Activated CD8-positive, alpha-beta T cell treated with anti-CD3 and anti-CD28 coated beads for 36 hours (primary cell): ENCODE measurements at places on chromosomes 5 and 9. TPM values are rescaled to one million over a fixed set of nuclear protein-coding genes. Genes with fewer than 3 reads are reported as not detected.

The COX7C gene
- 738 TPM for total RNA-seq

The MAMDC2 gene
- total RNA-seq = not detected

The PRELID2 gene
- 3.6 TPM for total RNA-seq

DNA sequence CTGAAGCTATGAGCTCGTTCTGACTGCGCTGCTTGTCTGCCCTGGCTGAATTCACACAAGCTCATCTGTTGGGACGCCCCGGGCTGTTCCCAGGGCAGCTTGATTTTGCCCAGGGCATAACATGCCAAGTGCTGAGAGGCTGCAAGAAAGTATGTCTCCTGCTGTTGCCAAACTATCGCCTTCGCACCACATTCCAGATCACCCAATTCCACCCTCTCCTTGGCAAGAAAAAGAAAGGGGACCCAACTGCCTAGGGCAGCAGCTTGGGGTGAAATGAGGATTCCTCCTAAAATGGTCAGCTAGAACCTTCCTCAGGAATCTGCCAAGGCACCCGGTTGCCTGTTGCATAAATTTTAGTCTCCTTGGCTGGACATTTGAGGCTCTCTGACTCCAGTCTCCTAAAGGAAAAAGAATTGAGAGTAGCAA is 21.2 kb downstream of the COL15A1 start:
- DNase-seq = no peak
- H3K36me3 ChIP-seq = no peaks in the 10 kb centered on the region
- no peak overlapping the region for H3K4me3 ChIP-seq
- no peak overlapping the region for H3K27ac ChIP-seq
- H3K27me3 ChIP-seq = peaks cover 3% of the 10 kb centered on the region

GRCh38 chr9:27726244-27727081 is 153.2 kb upstream of the C9orf72 start:
- no peaks in the 10 kb centered on the region for H3K36me3 ChIP-seq
- peak; percentile 74 for DNase-seq
- no peak overlapping the region for H3K27ac ChIP-seq
- H3K27me3 ChIP-seq = peaks cover 2% of the 10 kb centered on the region
- H3K4me1 ChIP-seq = peaks cover 3% of the 10 kb centered on the region
